ENCODE measurements at places on chromosomes 4 and X.

- no peak for DNase-seq
These were observed 45.4 kb downstream of the SCD5 start for GRCh38 chr4:82753238-82753637.

DNA sequence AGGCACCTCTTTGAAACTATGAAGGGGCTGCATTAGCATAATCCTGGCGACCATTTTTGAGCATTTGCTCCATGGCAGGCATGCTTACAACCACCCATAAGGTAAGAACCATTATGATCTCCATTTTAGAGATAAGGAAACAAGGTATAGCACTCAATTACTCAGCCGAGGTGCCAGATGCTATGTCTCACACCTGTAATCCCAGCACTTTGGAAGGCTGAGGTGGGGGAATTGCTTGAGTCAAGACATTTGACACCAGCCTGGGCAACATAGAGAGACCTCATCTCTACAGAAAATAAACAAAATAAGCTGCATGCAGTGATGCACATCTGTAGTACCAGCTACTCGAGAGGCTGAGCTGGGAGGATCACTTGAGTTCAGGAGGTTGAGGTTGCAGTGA is 43.6 kb downstream of the TIGD4 start:
- no peak for DNase-seq

DNA sequence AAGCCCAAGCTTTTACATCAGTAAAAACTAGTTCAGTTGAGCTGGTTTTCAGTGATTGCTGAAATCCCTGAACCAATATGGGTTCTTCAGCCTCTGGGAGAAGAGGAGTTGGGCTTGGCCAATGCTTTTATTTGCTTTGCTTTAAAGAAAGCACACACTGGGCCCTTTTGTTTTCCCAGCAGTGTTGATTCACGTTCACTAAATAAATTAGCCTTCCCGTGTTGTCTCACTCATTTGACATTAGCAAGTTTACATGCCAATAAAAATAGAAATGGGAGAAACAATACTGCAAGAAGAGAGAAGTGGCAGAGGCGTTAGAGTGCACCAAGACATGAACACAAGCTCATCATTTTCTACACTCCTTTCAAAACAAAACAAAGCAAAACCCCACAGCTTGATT is 136.2 kb downstream of the SHROOM3 start:
- peak; percentile 63 for DNase-seq

DNA sequence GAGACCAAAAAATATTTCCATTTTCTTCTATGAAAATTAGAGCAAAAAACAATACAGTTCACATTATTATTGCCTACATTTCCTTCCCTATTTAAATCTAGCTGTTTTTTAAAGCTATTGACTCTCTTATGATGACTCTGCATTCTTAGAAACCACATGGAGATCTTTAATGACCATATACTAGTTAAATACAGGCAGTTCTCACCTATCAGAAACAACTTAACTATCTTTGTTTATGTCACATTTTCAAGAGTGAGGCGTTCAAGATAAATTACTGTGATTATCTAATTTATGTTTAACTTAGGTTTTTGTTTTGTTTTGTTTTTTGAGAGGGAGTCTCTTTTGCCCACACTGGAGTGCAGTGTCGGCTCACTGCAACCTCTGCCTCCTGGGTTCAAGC is 3.0 kb downstream of the CISD2 start:
- DNase-seq = peak; percentile 44

- DNase-seq = no peak
These were observed 13.7 kb downstream of the SCD5 start for GRCh38 chr4:82784681-82785610.

GRCh38 chr4:144989306-144989705 is 108.7 kb downstream of the ANAPC10 start:
- DNase-seq = no peak

DNA sequence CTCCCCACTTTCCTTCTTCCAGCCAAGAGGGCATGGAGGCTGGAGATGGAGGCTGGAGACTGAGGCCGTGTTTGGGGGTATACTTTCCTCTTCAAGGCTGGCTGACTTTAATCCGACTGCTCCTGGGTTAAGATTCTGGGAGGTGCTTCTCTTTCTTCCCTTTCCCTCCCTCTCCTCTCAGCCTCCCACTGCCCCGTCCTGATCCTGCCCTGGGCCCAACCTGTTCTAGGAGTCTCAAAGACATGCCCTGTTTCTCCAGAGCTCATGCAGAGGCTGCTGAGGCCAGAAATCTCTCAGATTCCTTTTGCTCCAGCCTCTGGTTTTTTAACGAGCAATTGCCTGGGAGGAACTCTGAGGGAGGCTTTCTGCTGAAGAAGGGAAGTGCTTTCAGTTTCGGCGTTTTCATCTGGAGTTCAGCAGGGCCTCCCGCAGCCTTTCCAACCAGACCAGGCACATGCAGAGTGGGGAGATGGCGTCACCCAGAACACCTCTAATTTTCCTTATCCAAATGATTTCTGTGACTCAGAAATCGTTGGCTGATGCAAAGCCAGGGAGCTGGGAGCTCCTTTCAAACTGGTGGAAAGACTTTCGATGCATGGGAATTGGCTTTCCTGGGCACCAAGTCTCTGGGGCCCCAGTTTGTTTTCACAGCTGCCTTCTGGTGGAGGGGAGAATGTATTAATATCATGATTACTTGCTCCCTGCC is 34.5 kb upstream of the FAM9C start:
- peak; percentile 94 for DNase-seq

DNA sequence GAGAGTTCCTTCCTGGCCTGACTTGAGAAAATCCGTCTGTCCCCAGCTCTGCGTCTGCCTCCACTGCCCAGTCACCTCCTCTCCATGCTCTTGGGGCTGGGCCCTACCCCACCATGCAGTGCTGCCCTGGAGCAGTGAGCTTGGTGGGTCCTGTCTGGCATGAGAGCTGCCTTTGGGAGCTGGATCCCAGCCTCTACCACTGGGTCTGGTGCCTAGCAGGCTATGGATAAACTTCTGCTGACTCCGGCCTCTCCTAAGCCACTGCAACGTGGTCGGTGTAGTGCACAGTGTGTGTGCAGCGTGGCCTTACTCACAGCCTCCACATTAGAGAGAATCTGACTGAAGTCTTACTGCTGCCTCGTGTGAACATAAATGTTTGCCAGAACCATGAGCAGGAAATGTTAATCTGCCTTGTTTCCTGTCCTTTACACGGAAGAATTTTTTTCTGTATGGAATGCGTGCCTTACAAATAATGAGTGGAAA is 47.6 kb downstream of the HTT start:
- DNase-seq = peak; percentile 94

- no peak for DNase-seq
These were observed 1237.1 kb downstream of the PCDH19 start for GRCh38 chrX:99172958-99173357.

DNA sequence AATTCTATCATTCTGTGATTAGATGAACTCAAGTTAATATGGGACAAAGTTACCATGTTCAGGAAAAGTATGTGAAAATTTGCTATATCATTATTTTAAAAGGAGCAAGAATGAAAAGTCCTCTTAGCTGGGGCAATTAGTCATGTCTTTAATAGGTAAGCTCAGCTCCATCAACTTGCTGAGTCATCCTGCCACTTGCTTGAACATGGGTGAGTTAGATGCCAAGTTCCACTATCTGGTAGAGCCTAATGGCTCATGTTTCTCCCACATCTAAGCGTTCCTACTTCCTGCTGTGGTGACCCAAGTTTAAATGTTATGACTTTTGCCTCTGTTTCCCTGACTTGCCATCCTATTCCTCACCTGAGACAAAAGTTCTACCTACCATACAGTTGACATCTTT is 276.8 kb downstream of the ZNF674 start:
- no peak for DNase-seq

Measured in fibroblast of villous mesenchyme (primary cell).